ENCODE measurements at places on chromosomes 6 and 20. TPM values are rescaled to one million over a fixed set of nuclear protein-coding genes. Genes with fewer than 3 reads are reported as not detected.

TPBG gene
- 21.8 TPM for polyA plus RNA-seq

BPI gene
- polyA plus RNA-seq: 0.57 TPM

BMP5 gene
- 0.14 TPM for polyA plus RNA-seq

EPB41L1 gene
- 4.2 TPM for polyA plus RNA-seq

ZKSCAN4 gene
- polyA plus RNA-seq: 8.6 TPM

TOX2 gene
- polyA plus RNA-seq: 75.8 TPM

GRIK2 gene
- polyA plus RNA-seq: 0.18 TPM

MDFI gene
- 7.8 TPM for polyA plus RNA-seq

ZSCAN23 gene
- polyA plus RNA-seq: 0.30 TPM

SYNGAP1 gene
- 26.7 TPM for polyA plus RNA-seq

SYCP2 gene
- polyA plus RNA-seq: 7.9 TPM

IRAK1BP1 gene
- 3.8 TPM for polyA plus RNA-seq

C6orf58 gene
- polyA plus RNA-seq: 0.25 TPM

ULBP1 gene
- 0.68 TPM for polyA plus RNA-seq

PBOV1 gene
- polyA plus RNA-seq: not detected

CCDC28A gene
- 60.3 TPM for polyA plus RNA-seq

ZNF165 gene
- 1.6 TPM for polyA plus RNA-seq

REPS1 gene
- polyA plus RNA-seq: 66.5 TPM

LHFPL5 gene
- polyA plus RNA-seq: 0.09 TPM

KCNK5 gene
- polyA plus RNA-seq: 2.6 TPM

IRF4 gene
- 7.5 TPM for polyA plus RNA-seq

TINAG gene
- polyA plus RNA-seq: 0.11 TPM

UBD gene
- 155 TPM for polyA plus RNA-seq

SRMS gene
- polyA plus RNA-seq: 0.05 TPM

PSMB9 gene
- 143 TPM for polyA plus RNA-seq

HNF4A gene
- polyA plus RNA-seq: 0.16 TPM

PTCRA gene
- 13.4 TPM for polyA plus RNA-seq

JPH2 gene
- 2.0 TPM for polyA plus RNA-seq

ZC2HC1B gene
- polyA plus RNA-seq: 0.21 TPM

EFCAB8 gene
- 0.46 TPM for polyA plus RNA-seq

PXDC1 gene
- polyA plus RNA-seq: 21.4 TPM

ARFGEF2 gene
- polyA plus RNA-seq: 11.1 TPM
